ENCODE measurements at places on chromosomes 1 and 21.

GRCh38 chr1:207883660-207884250, 27.2 kb downstream of the CD34 start:
- DNase-seq: peak; percentile 16

GRCh38 chr1:12173631-12174121, 6.9 kb downstream of the TNFRSF1B start:
- no peak for DNase-seq

DNA sequence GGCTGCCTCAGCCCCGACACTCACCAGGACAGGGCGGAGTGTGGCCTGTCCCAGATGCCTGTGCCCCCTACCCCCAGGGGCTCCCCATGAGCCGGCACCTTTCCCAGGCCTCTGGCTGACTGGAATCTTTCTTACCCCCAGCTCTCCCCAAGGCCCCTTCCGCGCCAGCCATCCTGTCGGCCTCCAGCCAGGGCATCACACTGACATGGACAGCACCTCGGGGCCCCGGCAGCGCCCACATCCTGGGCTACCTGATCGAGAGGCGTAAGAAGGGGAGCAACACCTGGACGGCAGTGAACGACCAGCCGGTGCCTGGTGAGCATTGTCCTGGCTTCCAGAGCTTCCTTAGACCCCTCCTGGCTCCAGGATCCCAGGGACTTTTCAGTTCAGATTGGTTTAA, 26.5 kb downstream of the IGFN1 start:
- DNase-seq: no peak

- no peak for DNase-seq
Measured at GRCh38 chr21:38993561-38993960, 187.8 kb downstream of the ETS2 start.

DNA sequence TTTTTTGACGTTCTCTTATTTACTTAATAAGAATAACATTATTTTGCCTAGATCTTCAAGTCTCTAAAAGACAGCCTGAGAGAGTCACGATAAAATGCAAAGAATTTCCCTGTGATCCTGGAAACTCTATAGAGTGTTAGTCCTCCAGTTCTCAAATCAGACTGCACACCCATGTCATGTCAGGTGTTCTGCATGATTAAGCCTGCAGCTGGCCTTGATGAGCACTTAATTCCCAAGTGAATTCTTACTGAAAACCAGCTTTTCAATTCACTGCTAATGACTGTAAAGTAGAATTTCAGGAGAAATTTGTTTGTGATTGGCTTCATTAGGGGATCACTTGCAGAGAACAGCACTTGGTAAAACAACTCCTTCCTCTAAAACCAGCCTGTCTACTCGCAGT, 41.9 kb downstream of the CHML start:
- peak; percentile 28 for DNase-seq

- DNase-seq: no peak
Measured at GRCh38 chr1:181159451-181160140, 71.1 kb downstream of the IER5 start.

- no peak for DNase-seq
Measured at GRCh38 chr21:31928656-31929055, 55.8 kb downstream of the HUNK start.

- DNase-seq: no peak
Measured at GRCh38 chr1:180854001-180854400, 58.7 kb upstream of the KIAA1614 start.

DNA sequence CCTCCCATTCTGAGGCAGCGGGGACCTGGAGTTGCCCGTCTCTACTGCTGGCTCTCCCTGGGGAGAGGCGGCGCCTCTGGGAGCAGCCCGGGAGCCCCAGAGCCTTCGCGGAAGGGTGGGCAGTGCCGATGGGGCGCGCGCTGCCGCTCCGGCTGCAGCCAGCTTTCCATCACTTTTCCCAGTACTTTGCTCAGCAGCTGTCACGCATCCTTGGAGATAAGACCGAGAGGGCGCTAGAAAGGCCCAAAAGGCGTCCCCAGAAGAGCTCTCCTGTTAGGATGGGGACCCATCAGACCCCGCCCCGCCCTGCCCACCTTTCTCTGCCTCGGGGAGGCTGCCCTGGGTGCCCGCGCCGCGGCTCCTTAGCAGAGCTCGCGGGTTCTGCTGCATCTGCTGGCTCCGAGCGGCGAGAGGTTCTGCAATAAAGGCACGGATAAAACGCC, 534 bp downstream of the KCNH1 start:
- peak; percentile 81 for DNase-seq

DNA sequence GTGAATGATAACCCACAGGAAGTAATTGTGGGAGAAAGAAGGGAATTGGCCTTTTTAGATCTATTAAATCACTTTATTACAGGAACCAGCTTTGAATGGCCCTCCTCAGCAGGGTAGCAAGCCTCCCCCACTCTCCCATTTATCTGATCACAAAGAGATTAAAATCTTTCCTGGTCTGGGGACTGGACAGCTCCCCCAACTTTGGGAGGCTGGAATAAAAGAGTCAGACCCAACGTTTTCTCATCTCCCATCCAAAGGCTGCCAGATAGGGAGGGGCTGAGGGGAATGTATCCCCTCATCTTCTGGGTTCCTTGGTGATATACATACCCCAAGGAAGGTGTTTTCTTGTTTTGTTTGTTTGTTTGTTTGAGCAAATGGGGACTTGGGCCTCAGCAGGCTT, 2.4 kb downstream of the LIN28A start:
- DNase-seq: no peak

GRCh38 chr1:6581561-6582305, 1.9 kb downstream of the ZBTB48 start:
- no peak for DNase-seq

- DNase-seq: no peak
Measured at GRCh38 chr1:179007233-179007632, 18.5 kb upstream of the FAM20B start.

DNA sequence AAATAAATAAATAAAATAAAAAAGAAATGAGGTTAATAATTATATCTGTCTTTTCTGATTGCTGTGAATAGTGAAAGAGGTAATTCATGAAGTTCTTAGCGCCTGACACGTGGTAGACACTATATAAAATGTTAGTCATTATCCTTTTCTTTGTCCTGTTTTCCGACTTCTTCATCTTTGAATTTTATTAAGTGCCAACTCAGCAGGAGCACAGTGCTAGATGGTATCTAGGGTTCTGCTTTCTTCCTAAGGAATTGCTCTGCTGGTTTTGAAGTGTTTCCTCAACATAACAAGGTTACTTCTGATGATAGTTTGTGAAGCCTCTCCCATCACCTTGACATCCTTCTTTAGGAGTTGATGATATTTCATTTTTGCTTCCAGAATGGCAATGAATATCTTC, 227.0 kb downstream of the DNM3 start:
- no peak for DNase-seq

DNA sequence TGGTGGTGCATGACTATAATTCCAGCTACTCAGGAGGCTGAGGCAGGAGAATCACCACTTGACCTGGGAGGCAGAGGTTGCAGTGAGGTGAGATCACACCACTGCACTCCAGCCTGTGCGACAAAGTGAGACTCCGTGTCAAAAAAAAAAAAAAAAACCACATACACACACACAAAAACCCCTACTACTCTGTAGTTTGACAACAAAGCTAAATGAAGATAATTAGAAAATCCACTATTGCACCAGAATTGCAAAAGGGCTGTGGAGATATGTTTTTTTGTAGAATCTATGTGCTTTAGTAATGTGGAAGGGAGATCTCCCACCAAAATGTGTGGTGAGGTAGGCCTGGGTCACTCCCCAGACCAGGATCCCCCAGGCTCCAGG, 32.2 kb upstream of the KHDRBS1 start:
- DNase-seq: no peak

GRCh38 chr1:187892683-187893039, 1063.9 kb downstream of the PLA2G4A start:
- no peak for DNase-seq

DNA sequence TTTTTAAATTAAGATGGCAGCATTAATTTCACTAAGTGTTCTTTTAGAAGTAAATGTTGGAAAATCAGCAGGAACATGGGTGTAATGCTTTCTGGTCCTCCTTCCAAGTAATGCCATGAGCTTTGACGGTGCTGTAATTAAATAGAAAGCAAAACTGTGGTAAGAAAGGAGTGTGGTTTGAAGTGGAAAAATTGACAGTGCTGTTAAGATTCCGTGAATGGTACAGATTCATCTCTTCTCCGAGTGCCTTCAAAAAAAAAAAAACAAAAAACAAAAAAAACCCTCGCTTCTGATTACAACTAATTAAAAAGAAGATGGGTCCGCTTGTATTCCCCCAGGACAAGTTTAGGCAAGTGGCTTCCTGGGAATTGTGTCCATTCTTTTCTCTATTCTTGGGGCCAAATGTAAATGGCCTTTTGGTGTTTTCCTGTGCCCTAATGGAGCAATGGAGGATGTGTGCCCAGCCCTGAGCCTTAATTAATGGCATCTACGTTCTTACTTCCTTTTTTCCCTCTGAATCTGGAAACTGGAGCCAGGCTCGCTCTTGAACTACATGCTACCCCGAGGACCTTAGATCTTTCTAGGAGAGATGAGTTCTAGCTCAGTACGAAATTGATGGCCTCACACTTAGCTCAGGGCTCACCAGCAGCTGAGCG, 5.1 kb downstream of the LMO4 start:
- DNase-seq: no peak

- DNase-seq: no peak
Measured at GRCh38 chr1:212683357-212683722, 16.3 kb downstream of the BATF3 start.

DNA sequence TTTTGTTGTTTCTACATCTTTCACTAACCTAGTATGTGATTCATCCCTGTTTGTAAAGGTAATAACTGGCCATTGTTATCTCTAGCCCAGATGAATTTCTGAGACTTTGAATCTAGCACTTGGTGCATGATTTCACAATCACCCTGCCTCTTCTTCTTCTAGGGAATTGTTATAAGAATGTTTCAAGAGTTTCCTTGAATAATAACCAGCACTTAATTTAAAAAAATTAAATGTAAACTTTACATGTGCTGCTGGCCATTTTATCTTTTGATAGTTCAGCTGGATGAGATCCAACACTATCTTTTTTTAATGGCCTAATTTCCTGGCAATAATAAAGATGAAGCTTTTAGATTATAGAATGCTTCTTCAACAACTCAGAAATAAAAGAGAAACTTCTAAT, 31.8 kb downstream of the UBE2U start:
- no peak for DNase-seq

- no peak for DNase-seq
Measured at GRCh38 chr1:161069731-161070270, at the start of gene ARHGAP30. Gene ARHGAP30 (minus strand): TSS chr1:161069891. CDS start chr1:161069624, 267 bp downstream.

DNA sequence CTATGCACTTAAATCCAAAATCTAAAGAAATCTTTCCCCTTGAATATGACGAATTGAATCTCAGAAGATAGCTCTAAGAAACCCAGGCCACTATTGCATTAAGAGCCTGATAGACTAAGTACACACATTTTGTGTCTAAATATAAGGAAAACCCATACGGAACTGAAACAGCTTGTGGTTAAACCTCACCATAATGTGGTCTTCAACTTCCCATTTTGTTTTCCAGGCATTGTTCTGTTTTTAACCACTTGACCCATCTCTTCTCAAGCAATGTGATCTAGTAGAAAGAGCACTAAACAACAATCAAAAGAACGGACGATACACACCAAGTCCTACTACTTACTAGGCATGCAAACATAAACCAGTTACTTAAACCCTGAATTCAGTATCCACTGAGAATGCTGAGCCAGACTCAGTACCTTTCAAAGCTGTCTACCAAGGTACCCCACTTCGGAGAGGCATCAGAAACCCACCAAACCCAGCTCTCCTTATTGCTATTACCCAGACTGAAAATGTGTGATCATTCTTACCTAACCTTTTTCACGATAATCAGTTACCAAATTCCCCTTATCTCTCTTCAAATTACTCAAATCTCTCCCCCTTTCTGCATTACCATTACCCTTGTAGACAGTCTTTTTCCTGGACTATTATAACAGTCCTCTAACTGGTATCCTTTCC, 12.8 kb downstream of the OTUD7B start:
- no peak for DNase-seq

DNA sequence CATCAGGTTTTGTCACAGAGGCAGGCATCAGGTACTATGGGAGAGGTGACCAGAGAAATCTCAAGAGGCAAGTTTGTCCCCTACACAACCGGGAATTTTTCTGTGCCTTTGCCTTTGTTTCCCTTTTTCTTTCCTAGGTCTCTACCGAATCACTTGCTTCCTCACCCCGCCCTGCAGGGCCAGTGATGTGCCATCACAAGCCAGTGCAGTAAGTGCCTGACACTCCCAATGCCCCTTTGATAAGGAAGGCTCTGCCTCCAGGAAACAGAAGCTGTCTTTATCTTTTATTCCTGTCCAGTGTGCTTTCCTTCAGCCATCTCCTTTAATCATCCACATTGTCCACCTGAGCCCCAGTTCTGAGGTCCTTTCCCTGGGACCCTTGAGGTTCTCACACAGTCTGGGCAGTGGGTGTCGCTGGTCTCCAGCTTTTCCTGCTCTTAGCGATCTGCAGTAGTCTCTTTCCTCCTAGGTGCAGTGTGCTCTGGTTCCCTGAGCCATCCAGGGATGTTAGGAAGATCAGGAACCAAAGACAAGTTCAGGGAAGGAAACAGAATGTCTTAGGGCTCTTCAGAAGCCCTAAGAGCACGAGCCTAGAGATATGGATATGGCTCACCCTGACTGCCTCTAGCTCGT, 36.6 kb downstream of the GJA5 start:
- DNase-seq: peak; percentile 74

GRCh38 chr1:57464756-57465155, 40.9 kb upstream of the DAB1 start:
- DNase-seq: no peak

DNA sequence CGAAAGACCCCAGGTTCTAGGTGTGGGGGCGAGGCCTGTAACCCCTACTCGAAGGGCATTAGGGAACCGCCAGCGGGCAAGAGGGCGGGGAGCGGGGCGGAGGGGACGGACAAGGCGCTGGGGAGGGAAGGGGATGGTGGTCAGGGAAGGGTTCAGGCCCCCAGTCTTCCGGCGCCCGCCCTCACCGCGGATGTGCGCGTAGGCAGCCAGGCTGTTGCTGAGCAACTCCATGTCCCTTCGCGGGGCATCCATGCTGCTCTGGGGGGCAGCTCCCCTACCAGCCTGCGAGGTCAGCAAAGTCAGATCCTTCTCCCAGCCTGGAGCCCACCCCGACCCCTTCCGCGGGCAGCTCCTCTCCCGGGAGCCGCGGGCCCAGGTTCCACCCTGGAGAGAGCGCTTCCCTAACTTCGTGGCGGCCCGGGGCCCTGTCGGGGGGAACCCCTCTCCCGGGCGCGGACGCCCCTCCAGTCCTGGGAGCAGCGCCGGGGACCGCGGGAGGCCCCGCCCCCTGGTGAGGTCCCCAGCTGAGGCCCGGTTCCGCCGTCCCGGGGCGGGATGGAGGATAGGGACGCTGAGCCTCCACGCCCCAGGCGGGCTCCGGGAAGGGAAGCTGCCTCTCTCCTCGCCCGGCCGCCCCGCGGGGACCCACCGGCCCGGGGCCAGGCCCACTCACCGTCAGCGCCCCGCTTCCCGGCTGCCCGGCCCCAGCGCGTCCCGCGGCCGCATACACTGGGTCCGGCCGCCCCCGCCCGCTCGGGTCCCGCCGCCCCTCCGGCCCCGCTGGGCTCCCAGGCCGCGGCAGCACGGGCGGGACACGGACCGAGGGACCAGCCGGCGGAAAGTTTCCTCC, 434 bp downstream of the EVA1B start:
- no peak for DNase-seq

- DNase-seq: no peak
Measured at GRCh38 chr21:21631961-21632360, 633.8 kb downstream of the NCAM2 start.

Data from NCI-H82 (cell line).